ENCODE measurements at places on chromosomes 5 and 9. TPM values are rescaled to one million over a fixed set of nuclear protein-coding genes. Genes with fewer than 3 reads are reported as not detected.

Gene SLC1A3
- 4.7 TPM for polyA plus RNA-seq

Gene PTGS1
- polyA plus RNA-seq = 5.6 TPM

Gene C9orf153
- 0.21 TPM for polyA plus RNA-seq

Gene SPRY4
- polyA plus RNA-seq = 33.3 TPM

Gene HBEGF
- 9.7 TPM for polyA plus RNA-seq

Gene CD274
- polyA plus RNA-seq = 0.76 TPM

Gene FOXD4
- polyA plus RNA-seq = 0.60 TPM

Gene PTCH1
- 27.6 TPM for polyA plus RNA-seq

Gene SLC6A3
- polyA plus RNA-seq = 0.76 TPM

Gene CACNA1B
- 0.39 TPM for polyA plus RNA-seq

Gene RNF145
- polyA plus RNA-seq = 111 TPM

Gene OR1K1
- not detected for polyA plus RNA-seq

Gene TAS2R1
- not detected for polyA plus RNA-seq

Gene NIM1K
- polyA plus RNA-seq = 0.49 TPM

Gene SLC6A19
- polyA plus RNA-seq = 72.8 TPM

Gene ALG2
- polyA plus RNA-seq = 43.3 TPM

Gene MFAP3
- 48.3 TPM for polyA plus RNA-seq

Gene IL11RA
- polyA plus RNA-seq = 77.6 TPM

Gene SNX24
- polyA plus RNA-seq = 24.7 TPM

Gene FAM81B
- 5.5 TPM for polyA plus RNA-seq

Gene RELL2
- polyA plus RNA-seq = 1.6 TPM

Gene SLC46A2
- polyA plus RNA-seq = 0.21 TPM

Gene KCNV2
- 0.19 TPM for polyA plus RNA-seq

Gene DMRT2
- 3.5 TPM for polyA plus RNA-seq

Gene PCDHA6
- polyA plus RNA-seq = 0.52 TPM

Gene PCDHB12
- polyA plus RNA-seq = 5.5 TPM

Gene TXNDC8
- not detected for polyA plus RNA-seq

Gene SPINK7
- polyA plus RNA-seq = not detected

Gene FGD3
- polyA plus RNA-seq = 5.1 TPM

Gene NKD2
- polyA plus RNA-seq = 29.4 TPM

Gene GPR151
- not detected for polyA plus RNA-seq

Gene FBXL7
- polyA plus RNA-seq = 24.1 TPM

Gene ABCA1
- 9.1 TPM for polyA plus RNA-seq

Gene LHX3
- polyA plus RNA-seq = not detected

All from left renal cortex interstitium (tissue), 4 donors.